Activated effector memory CD4-positive, alpha-beta T cell treated with anti-CD3 and anti-CD28 coated beads, Interleukin-2, amount 50 U/mL, for 16 hours (primary cell): ENCODE measurements at places on chromosomes 7 and 10.
A peak's percentile ranks its signal among the peaks of the same experiment; 100 is the strongest.

DNA sequence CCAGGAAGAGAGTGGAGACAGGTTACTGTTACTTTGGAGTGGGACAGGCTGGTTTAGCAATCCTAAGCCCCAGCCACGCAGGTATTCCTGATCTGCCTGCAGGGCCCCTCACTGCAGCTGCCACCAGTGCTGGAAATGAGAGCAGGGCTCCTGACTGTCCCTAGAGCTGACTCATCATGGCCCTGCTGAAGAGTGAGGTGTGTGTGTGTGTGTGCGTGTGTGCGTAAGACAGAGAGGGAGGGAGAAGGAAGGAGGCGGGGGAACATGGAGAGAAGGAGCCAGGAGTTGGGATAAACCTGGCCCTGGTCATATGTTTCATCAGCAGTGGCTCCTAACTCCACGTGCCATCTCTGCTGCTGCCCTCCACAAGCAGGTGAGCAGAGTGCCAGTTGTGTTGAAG is 3.6 kb downstream of the FOXI2 start:
- DNase-seq: no peak

GRCh38 chr10:35781643-35782035 is 139.5 kb upstream of the FZD8 start:
- DNase-seq: no peak

DNA sequence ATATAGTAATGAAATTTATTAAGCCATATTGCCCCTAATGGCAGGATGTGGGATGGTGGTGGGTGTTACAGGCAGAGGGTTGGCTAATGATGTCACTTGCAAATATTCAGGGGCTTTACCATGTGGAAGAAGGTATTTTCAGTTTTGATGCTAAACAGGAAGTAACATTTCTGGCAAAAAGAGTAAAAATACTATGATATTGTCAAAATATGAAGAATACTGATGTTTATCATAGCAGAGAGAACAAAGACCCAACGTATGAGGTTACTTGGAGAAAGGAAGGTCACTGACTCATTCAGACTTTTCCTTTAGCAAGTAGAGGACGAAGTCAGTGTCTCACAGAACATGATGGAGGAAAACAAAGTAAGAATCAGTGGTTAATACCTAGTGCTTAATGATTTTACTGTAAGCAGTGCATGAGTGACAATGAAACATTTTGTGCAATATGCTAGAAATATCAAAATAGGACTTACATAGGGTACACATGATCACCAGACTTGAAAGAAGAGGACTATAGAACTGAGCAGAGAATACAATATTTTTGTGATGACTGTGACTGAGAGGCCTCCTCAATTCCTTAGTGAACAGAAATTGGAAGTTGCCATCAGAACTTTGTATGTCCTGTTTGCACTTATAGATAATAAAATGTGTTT is 89.7 kb upstream of the STEAP4 start:
- no peak for DNase-seq

- no peak for DNase-seq
These were observed 291.0 kb upstream of the KMT2E start for GRCh38 chr7:104723001-104723400.

- DNase-seq: no peak
These were observed 145.5 kb upstream of the AUTS2 start for GRCh38 chr7:69452797-69453196.

- DNase-seq: no peak
These were observed 56.7 kb downstream of the OSBPL3 start for GRCh38 chr7:24923172-24923865.

- no peak for DNase-seq
These were observed 42.4 kb upstream of the AGBL3 start for GRCh38 chr7:134943785-134944400.

DNA sequence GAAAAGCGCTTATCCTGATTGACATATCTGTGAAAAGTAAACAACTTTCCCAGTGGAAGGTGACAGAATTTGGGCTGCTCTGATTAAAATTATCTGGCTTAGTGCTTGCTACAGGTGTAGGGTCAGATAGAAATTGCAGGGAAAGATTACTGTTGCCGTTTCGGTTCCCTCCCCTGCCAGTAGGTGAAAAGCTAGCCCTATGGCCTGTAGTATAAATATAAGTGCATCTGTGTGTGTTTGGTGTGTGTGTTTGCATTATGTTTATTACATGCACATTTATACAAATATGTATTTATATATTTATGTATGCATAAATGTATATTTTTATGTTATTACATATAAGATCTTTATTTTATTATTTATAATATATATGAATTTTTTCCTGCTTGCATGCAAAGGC is 72.3 kb upstream of the VOPP1 start:
- no peak for DNase-seq

GRCh38 chr7:90931986-90932916 is 332.0 kb upstream of the FZD1 start:
- no peak for DNase-seq

GRCh38 chr7:70356787-70357328 is 758.6 kb downstream of the AUTS2 start:
- no peak for DNase-seq

DNA sequence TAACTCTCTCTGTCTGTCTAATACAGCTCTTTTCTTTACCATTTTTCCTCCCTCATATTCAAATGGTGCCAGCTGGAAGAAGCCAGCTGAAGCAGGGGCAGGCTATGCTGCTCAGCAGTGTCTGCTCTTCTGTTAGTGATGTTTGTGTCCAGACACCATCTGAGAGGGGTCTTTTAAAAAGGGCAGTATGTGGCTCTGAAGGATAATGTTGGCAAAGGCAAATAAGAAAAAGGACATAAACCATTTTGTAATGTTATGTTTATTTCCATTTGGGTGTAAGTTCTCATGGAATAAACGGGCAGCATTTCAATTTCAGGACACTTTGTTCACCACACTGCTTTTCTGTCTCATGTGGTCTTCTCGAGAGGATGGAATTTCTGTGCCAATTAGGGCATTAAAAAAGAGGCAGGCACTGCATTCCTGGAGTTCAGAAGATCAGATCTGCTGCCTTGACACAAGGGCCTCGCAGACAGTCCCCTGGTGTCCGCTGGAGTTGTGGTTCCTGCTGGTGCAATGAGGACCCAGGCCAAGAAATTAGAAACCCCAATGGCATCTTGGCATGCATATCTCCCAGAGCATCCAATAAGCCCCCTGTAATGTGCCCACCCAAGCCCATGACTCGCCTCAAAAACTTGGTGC is 109.0 kb upstream of the ELMO1 start:
- no peak for DNase-seq

GRCh38 chr10:116430288-116430687 is 2.6 kb downstream of the PNLIPRP3 start:
- DNase-seq: no peak

GRCh38 chr10:5547931-5548660 is 23.3 kb downstream of the CALML3 start:
- peak; percentile 47 for DNase-seq

DNA sequence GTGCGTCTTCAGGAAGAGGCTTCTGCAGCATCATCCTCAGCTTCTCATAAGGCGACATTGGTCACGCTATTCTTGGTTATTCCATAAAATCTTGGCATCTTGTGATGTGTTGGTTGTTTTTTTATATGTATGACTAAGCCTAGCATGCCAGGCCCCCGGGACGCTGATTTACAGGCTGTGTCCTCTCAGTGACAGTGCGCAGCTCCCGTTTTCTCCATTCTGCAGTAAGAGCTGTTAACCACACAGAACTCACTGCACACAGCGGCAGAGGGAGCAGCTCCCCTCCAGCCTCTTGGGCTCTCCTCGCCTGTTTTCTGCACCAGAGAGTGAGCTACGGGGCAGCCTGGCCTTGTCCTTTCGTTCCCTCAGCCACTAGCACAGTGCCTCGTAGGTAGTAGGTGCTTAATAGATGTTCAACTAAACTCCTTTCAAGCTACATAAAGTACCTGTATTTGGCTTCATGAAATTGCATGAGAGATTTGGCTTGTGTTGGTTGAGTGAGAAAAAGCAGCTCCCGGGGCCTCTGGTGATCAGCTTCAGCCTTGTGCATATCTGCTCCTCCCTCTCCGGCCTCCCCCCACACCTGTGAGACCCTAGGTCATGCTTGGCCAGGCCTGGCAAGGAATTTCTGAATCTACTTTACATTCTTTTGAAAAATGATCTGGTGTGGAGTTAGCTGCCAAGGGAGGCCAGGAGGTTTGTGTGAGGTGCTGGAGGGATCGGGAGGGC is 116.2 kb downstream of the WDR37 start:
- DNase-seq: no peak

GRCh38 chr7:148238761-148239325 is 351.7 kb upstream of the C7orf33 start:
- no peak for DNase-seq

- DNase-seq: no peak
These were observed 49.9 kb upstream of the STEAP1B start for GRCh38 chr7:22549667-22550513.

GRCh38 chr10:117627561-117627960 is 85.0 kb downstream of the EMX2 start:
- DNase-seq: no peak

DNA sequence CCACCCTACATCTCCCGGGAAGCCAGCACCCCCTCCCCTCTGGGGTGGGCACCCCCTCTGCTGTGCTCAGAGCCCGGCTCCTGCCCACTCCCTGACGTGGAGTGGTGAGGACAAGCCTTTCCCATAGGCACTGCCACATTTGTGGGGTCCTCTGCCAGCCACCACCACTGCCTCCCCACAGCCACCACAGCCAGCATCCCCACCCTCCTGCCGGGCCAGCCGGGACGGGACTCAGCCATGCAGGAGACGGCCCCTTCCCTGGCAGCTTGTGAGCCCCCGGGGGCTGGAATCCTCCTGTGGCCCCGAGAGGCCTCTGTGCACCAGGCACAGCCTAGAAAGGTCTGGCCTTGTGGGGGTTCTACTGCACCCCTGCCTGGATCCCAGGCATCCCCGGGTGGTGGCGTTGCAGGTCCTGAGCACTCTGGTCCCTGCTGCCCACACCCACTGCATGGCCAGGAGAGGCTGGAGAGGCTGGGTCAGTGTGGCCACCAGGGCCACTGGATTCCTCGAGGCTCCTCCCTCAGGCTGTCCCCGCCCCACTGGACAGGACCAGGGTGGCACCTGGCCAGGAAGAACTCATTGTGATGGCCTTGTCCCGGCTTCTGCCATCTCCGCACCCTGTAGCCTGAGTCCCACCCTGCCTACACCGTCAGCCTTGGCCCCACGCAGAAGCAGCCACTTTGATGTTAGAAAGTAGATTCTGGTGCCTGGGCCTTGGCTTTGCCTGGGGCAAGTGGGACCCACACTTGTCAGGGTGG is 148.0 kb downstream of the EBF3 start:
- DNase-seq: no peak

DNA sequence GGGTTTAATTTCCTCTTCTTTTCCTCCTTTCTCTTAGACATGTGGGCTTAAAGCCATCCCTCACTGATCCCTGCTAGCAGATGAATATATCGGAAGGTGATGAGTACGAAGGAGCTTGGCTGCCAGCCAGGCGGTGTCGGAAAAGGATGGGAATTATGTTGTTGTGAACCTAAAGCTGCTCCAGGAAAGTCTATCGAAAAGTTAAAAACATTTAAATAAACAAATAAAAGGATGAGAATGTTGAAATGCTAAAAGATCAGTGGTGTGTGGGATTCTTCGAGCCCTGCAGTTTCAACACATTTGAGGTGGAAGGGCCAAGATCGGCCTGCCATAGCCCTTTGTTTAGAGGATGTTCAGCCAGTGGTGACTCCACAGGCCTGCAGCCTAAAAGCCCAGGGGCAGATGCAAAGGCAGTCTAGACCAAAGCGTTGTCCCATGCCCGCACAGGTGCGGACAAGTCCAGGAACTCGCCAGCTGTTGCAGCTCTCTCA is 107.9 kb downstream of the JCAD start:
- no peak for DNase-seq

DNA sequence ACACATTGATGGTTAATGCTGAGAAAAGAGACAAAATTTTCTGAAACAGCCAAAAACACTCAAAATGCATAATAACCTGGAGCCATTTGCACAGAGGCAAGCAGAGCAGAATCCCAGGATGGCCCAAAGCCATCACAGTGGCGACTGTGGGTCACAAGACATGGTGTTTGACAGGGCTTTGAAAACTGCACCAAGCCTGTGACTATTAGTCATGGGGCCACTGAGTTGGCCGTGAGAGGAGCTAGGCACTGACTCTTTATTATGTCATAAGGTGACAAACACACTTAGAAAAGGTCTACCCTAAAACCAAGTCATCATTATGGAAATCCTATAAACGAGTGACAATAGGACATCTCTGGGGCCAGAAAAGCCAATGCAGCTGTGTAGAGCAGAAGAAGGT is 23.9 kb downstream of the DRGX start:
- DNase-seq: no peak

DNA sequence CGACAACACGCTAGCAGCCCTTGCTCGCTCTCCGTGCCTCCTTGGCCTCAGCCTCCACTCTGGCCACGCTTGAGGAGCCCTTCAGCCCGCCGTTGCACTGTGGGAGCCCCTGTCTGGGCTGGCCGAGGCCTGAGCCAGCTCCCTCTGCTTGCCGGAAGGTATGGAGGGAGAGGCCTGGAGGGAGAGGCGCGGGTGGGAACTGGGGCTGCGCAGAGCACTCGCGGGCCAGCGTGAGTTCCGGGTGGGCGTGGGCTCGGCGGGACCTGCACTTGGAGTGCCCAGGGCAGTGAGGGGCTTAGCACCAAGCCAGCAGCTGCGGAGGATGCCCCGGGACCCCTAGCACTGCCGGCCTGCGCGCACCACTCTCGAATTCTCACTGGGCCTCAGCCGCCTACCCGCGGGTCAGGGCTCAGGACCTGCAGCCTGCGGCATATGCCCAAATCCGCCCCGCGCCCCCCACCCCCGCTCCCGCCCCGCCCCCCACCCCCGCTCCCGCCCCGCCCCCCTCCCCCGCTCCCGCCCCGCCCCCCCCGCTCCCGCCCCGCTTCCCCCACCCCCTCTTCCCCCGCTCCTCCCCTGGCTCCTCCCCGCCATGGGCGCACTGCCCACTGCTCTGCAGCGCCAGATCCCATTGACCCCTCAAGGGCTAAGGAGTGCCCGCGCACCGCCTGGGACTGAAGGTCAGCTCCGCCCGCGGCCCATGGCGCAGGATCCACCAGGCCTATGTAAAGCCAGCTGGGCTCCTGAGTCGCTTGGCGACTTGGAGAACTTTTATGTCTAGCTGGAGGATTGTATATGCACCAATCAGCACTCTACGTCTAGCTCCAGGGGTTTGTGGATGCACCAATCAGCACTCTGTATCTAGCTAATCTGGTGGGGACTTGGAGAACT is 15.9 kb upstream of the ACBD5 start:
- DNase-seq: no peak

- DNase-seq: no peak
These were observed 66.8 kb upstream of the EXOC4 start for GRCh38 chr7:133186060-133186459.

GRCh38 chr10:112570585-112570984 is 123.6 kb downstream of the VTI1A start:
- DNase-seq: no peak

- DNase-seq: no peak
These were observed 4.7 kb downstream of the SUN1 start for GRCh38 chr7:837001-837400.
